Left cardiac atrium (tissue), 4 donors: ENCODE measurements at places on chromosomes 5 and 9. TPM values are rescaled to one million over a fixed set of nuclear protein-coding genes. Genes with fewer than 3 reads are reported as not detected.

Gene SNCAIP
- 2.9 TPM for total RNA-seq

Gene FOXI1
- not detected for total RNA-seq

Gene MARCOL
- total RNA-seq = not detected

Gene CCNJL
- total RNA-seq = 5.5 TPM

Gene PDE6A
- total RNA-seq = not detected

Gene NMUR2
- 0.21 TPM for total RNA-seq

Gene FOXB2
- not detected for total RNA-seq

Gene TSSK1B
- not detected for total RNA-seq

Gene KIF24
- 0.34 TPM for total RNA-seq

Gene C5orf52
- not detected for total RNA-seq

Gene NDOR1
- total RNA-seq = 5.9 TPM

Gene DBH
- not detected for total RNA-seq

Gene RRAGA
- total RNA-seq = 72.1 TPM

Gene ARL10
- 8.0 TPM for total RNA-seq

Gene AFAP1L1
- total RNA-seq = 32.8 TPM

Gene TERT
- not detected for total RNA-seq

Gene C6
- 84.1 TPM for total RNA-seq

Gene CORO2A
- 1.4 TPM for total RNA-seq

Gene MEIKIN
- total RNA-seq = not detected

Gene ARPC5L
- 31.3 TPM for total RNA-seq

Gene SPATA31C1
- not detected for total RNA-seq

Gene PCDHGB5
- total RNA-seq = 6.4 TPM

Gene LCN15
- total RNA-seq = 1.1 TPM

Gene SCAI
- 5.8 TPM for total RNA-seq

Gene CBY3
- total RNA-seq = not detected

Gene TMEM215
- total RNA-seq = not detected

Gene SOX30
- 0.44 TPM for total RNA-seq

Gene ROPN1L
- 0.31 TPM for total RNA-seq

Gene PTPRD
- total RNA-seq = 13.4 TPM

Gene PPP2R2B
- total RNA-seq = 0.74 TPM

Gene AGXT2
- total RNA-seq = not detected

Gene AIF1L
- total RNA-seq = 31.1 TPM

Gene CKMT2
- total RNA-seq = 742 TPM

Gene KIF20A
- total RNA-seq = 0.13 TPM
